Osteocyte (in vitro differentiated cells): ENCODE measurements at places on chromosomes 7 and 10. TPM values are rescaled to one million over a fixed set of nuclear protein-coding genes. Genes with fewer than 3 reads are reported as not detected.

DNA sequence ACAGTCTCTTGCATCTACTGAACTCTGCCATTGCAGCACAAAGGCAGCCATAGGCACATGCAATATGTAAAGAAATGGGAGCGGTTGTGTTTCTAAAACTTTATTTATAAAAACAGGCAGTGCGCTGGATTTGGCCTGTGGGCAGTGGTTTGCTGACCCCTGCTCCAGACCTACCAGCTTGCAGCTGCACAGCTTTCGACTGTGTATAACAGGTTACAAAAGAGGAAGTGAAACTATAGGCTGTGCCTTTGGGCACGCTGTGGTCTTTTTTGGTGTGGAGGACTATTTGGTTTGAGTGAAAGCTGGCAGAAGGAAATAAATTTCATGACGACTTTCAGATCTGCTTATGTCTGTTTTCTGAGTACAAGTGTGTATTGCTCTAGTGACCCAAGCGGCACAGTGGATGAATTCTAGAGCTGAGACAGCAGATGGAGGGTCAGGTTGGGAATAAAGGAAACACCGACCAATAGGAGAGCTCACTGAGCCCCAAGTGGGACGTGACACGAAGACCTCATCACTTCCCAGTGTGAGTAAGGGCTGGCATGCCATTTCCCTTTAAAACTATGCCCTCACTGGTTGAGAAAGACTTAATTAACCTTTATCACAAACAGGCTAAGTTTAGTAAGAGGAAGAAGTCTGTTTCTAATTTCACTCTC lies 152.7 kb downstream of the ANK3 start:
- no peak for DNase-seq

GRCh38 chr10:6240254-6240653 lies 37.5 kb downstream of the PFKFB3 start:
- no peak for DNase-seq

TMEM184A gene
- total RNA-seq: 0.27 and 0.29 TPM in 2 replicates

CLCN1 gene
- not detected in 2 replicates for total RNA-seq
